ENCODE measurements at places on chromosomes 7 and 10. TPM values are rescaled to one million over a fixed set of nuclear protein-coding genes. Genes with fewer than 3 reads are reported as not detected.

GRCh38 chr7:125193263-125193662, 263.6 kb upstream of the POT1 start:
- no peak for DNase-seq

DNA sequence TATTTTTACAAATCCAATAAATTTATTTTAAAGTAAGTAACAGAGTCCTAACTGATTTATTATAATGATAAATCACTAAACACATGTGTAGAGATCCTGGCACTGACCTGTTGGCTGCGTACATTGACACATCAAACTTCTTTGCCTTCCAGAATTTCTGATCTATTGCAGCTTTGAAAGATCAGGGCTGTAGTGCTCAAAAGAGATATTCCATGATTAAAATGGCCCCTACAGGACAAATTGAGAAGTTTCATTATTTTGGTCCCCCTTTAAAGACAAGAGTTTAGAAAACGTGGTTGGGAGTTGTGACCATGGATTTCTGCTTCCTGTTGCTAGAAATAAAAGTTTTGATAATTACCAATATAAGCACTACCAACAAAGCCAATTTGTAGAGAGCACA, 87.7 kb upstream of the PDK4 start:
- DNase-seq: no peak

Gene CYCS
- total RNA-seq: 253 TPM

Gene MYL10
- total RNA-seq: not detected

DNA sequence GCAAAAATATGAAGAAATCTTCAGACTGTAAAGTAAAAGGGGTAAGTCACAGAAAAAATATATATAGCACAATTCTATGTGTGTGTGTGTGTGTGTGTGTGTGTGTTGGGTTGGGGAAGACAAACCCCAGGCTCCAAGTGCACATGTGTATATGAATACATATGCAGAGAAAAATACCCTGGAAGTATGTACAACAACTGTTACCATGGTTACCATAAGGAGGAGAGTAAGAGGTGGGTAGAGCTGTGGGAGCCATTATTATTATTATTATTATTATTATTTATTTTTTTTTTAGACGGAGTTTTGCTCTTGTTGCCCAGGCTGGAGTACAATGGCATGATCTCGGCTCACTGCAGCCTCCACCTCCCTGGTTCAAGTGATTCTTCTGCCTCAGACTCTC, 23.7 kb upstream of the TRIM24 start:
- DNase-seq: no peak

Gene SCART1
- total RNA-seq: 2.0 TPM

DNA sequence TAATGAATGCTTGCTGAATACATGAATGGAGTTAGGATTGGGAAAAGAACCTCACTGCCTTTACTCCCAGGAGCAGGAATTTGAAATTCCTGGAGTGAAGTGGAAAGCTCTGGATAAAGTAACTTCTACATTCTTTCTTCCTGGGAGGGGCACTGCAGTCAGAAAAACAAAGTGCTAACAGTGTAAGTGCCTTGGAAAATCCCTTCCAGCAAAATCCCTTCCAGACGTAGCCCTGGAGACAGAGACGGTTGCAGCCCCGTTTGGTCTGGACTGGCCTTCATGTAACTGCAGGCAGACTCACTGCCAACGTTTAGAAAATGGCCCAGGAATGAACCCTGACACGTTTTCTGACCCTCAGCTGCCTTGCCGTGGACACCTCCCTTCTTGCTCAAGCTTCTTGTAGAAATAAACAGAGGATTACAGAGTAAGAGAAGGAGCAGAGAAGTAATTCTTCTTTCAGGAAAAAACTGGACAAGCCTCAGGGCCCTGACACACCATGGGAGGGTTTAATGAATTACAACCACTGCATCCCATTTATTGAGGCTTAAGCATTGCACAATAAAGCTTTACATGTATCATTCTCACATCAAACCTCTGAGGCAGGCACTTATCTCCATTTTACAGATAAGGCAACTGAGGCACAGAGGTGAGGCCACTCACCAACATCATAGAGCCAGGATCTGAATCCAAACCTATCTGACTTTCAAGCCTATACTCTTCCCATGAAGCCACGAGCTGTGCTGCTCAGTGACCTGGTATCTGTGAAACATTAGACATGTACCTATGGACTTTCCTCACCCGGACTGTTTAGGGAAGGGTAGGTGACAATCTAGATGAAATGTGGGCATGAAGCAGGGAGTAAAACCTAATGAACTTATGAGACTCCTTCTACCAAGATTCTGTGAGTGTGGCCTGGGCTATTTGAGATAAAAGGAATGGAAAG, 7.8 kb downstream of the ITPRIP start:
- no peak for DNase-seq

DNA sequence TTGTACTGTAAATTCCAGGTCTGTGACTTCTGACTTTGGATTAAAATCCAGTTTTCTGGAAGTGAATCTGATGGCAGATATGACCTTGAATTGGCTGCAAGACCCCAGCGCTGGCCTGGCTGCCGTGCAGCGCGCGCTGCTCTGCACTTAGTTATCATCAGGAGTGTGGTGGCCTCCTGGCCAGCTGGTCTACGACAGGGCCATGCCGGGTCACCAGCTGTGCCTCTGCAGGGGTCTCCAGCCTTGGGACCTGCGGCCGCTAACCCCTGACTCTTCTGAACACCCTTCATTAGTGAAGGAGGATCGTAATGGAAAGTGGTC, 190.7 kb upstream of the SH2B2 start:
- DNase-seq: no peak

DNA sequence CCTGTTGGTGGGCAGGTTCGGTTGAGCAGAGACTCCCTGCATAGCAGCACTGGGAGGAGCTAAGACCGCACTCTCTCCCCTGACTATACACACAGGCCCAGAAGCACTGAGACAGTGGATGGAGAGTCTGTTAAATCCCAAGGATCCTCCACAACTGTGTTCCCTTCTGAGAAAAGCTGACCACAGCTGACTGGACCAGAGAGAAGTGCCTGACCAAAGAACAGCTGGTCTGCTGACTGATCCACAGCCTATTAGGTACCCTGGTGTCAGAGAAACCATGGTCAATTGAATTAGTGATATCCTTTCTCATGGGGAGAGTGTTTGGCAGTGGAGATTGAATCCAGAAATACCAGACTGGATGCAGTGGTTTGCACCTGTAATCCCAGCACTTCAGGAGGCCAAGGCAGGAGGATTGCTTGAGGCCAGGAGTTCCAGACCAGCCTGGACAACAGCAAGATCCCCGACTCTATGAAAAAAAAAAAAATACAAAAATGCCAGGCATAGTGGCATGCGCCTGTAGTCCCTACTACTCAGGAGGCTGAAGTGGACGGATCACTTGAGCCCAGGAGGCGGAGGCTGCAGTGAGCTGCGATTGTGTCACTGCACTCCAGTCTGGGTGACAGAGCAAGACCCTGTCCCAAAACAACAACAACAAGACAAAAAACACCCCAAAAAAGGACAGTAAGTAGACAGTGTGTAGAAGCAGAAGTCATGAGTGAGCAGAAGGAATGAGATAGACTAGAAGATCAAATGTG, 25.6 kb downstream of the STYXL1 start:
- no peak for DNase-seq

- DNase-seq: no peak
These were observed 83.7 kb upstream of the DUSP5 start for GRCh38 chr10:110413903-110414547.

DNA sequence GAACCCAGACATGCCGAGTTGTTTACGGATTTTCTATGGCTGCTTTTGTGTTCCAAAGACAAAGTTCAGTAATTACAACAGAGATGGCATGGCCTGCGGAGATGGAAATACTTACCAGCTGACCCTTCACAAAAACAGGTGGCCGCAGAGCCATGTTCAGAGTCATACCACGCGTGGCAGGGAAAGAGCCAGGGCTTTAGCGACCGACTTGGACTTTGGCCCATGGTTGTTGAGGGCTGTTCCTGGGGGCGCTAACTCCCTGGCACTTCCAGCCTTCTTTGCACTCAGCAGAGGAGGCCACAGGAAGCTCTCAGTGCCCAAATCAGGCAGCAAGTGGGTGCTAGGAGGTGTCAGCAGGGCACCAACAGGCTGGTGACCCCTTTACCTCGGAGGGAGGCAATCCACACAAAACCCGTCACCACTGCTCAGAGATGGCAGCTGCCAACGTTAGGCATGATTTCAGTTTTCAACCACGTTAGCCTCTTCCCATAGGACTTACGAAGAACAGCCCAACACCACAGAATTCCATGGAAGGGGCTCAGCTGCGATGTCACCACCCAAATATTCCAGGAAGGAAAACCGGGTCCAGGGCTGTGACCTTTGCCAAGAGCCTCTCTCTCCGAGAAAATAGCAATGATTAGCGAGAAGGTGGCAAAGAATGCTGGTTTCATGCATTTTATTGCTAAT, 21.4 kb upstream of the CNPY1 start:
- DNase-seq: no peak

GRCh38 chr7:36151921-36152755, 916 bp upstream of the EEPD1 start:
- DNase-seq: no peak

- DNase-seq: no peak
These were observed 490.7 kb downstream of the RPS24 start for GRCh38 chr10:78524342-78524741.

Gene DGKB
- not detected for total RNA-seq

Gene SYCE1
- total RNA-seq: not detected

DNA sequence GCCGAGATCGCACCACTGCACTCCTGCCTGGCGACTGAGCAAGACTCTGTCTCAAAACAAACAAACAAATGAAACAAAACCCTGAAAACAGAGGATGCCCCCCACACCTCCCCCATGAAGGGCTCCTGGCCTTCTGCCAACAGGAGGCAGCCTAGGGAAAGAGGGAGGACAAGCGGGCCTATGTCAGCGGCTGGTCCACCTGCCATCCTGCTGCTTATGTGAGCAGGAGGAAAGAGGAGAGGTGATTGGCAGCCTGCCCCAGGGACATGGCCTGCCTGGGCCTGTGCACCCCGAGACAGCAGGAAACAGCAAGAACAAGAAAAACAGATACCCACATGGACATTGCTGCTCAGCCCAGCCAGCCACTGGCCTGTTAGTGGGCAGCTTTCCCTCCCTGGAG, 9.1 kb upstream of the ZNF316 start:
- no peak for DNase-seq

DNA sequence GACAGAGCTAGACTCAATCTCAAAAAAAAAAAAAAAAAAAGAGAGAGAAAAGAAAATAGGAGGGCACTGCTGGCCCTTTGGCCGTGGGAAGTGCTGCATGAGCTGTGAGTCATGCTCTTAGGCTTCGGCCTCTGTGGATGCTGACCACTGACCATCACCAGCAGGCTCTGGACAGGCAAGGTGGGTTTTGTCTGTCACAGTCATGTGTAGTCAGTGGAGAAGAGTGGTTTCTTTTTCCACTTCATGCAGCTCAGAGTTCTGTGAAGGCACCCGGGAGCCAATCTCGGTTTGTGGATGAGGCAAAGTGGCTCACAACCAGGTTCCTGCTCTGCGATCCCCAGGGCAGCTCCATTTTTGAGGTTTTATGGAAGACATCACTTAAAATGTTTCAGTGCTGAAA, 58.1 kb downstream of the PRTFDC1 start:
- no peak for DNase-seq

GRCh38 chr7:50793120-50793946, 10.6 kb upstream of the GRB10 start:
- no peak for DNase-seq

DNA sequence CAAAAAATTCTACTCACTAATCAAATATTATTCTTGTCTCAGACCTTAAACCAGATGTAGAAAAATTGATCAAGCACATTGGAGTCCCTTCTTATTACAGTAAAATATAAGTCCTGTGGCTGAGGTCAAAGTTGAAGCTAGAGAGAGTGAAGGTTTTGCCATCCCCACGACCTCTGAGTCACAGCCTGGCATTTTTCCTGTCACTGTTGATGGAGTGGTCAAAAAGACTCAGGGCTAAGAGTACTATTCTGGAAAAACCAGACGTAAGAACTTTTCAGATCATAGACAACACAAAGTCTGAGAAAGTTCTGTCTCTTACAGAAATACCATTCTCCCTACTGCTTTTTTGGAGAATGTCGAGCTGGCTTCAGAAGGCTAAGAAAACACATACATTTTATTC, 323.7 kb upstream of the ANKRD30A start:
- no peak for DNase-seq

Gene PRTFDC1
- 0.69 TPM for total RNA-seq

Gene HMX3
- not detected for total RNA-seq

Gene SP4
- 19.9 TPM for total RNA-seq

Gene NOD1
- total RNA-seq: 8.9 TPM

Gene ATG9B
- 2.5 TPM for total RNA-seq

DNA sequence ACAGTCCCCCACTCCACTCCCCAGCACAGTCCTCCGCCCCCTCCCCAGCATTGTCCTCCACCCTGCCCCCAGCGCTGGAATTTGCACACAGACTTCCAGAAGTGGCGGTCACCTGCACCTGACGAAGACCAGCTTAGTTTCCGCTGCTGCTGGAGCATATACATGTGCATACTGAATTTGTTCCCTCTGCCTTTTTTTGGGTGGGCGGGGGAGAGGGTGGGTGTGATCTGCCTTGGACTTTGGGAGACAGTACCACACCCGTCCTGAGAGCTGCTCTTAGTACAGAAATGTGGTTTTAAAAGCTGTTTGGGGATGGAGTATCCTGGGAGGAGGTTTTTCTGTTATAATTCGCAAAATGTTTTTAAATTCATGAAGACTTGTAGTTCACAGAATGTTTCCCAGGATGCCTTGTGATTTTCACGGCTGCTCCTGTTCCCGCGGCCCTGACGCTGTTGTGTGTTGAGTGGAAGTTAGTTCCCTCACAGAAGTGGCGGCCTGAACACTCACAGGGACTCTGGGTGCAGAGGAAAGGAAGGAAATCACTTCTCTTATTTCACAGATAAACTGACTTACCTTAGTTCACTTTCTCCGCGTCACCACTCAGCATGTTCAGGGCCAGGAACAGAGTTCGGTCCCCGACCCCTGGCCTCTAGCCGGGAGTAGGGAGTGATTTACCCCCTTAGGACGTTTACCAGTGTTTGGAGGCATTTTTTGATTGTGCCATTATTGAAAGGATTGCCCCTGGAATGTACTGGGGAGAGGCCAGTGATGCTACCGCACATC, 18.6 kb downstream of the PFKP start:
- no peak for DNase-seq

Gene MLXIPL
- 0.43 TPM for total RNA-seq

- DNase-seq: no peak
These were observed 114.5 kb downstream of the PTPN20 start for GRCh38 chr10:47025540-47026300.

- no peak for DNase-seq
These were observed 8.8 kb downstream of the TMEM120A start for GRCh38 chr7:75985518-75986146.

DNA sequence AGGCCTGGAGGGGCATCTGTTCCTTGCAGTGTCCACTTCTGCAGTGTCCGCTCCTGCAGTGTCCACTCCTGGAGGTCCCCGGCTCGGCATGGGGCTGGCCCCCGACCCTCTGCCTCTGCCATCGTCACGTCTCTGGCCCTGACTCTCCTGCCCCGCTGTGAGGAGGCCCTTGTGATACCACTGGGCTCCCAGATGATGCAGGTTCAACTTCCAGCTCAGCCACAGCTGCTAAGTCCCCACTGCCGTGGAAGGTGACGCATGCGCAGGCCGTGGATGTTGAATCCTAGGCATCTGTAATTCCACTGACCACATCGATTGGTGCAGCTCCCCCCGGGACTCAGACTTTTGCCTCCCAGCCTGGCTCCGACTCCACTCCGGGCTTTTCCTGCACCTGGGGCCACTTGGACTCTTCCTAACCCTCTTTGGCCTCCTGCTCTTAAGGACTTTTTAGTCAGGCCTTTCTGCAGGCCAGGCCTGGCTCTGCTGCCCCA, 95.1 kb downstream of the GLRX3 start:
- DNase-seq: no peak

Measured in natural killer cell treated with Interleukin-12 subunit alpha and Interleukin-12 subunit beta and Interleukin-15 and Interleukin-18, amount 100 ng/mL, for 72 hours (primary cell).